Stimulated activated memory B cell treated with anti-CD40 and anti-IgM and Interleukin-4, amounts not matched to agents 10 μg/mL and 1 μg/mL and 100 μg/mL, for 72 hours (primary cell): ENCODE measurements at places on chromosomes 6 and 20.
A peak's percentile ranks its signal among the peaks of the same experiment; 100 is the strongest.

GRCh38 chr20:23129891-23130621 lies 43.9 kb upstream of the CD93 start:
- ATAC-seq: peak; percentile 31
- H3K36me3 ChIP-seq: no peaks in the 10 kb centered on the region
- H3K4me1 ChIP-seq: no peaks in the 10 kb centered on the region

DNA sequence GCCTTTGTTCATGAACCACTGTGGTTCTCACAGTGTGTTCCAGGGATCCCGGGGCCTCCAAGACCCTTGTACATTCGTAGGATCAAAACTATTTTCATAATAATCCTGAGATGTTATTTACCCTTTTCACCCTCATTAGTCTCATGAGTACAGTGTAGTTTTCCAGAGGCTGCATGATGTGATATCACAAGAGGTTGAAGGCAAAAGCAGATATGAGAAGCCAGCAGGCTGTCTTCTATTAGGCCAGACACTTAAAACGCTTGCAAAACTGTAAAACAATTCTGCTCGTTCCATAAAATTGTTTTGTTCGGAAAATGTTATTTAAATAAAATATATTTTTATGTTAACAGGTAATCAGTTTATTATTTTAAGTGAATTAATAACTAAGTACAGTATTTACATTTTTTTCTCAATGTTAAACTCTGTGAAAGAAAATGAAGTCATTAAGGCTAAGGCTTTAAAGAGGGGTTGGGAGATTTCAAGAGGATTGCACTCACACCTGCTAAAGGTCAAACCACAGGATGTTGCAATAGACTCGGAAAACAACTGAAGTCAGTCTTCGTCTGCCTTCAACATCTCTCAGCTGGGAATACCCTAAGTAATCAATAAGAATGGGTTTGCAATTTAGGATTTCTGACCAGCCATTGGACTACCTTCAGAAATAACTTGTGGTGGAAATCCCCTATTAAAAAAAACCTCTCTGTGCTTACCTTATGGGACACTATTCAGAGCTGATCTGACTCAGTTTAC lies 474.2 kb downstream of the KIF16B start:
- no peaks in the 10 kb centered on the region for H3K36me3 ChIP-seq
- H3K27ac ChIP-seq: no peak overlapping the region
- H3K27me3 ChIP-seq: no peaks in the 10 kb centered on the region
- no peak overlapping the region for H3K4me3 ChIP-seq
- H3K4me1 ChIP-seq: peaks cover 27% of the 10 kb centered on the region

GRCh38 chr20:32510601-32511357 lies 74.4 kb downstream of the NOL4L start:
- peak; percentile 16 for ATAC-seq
- peak overlapping the region; percentile 49 for H3K27ac ChIP-seq
- no peak overlapping the region for H3K4me3 ChIP-seq
- peaks cover 22% of the 10 kb centered on the region for H3K36me3 ChIP-seq
- H3K4me1 ChIP-seq: peaks cover 21% of the 10 kb centered on the region

- H3K27ac ChIP-seq: no peak overlapping the region
- H3K4me3 ChIP-seq: no peak overlapping the region
- no peaks in the 10 kb centered on the region for H3K4me1 ChIP-seq
- H3K36me3 ChIP-seq: no peaks in the 10 kb centered on the region
Measured at GRCh38 chr20:63139356-63139755, 76.6 kb downstream of the YTHDF1 start.

DNA sequence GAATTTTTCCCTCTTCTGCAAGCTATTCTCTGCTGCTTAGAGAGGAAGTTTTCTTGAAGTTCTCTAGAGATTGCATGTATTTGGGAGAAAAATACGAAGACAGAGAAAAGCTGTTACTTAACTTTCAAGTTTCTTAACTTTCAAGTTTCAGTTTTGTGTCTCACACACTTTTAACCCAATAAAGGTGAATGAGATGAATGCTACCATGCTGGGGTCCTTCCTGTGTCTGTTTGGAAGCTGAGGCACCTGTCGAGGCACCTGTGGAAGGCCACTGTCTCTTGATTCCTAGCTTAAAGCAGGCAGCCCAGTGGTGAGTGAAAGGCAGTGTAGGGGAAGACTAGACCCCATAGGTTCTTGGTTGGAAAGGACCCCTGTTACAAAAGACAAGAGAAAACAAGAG lies 372.8 kb upstream of the JARID2 start:
- no peaks in the 10 kb centered on the region for H3K27me3 ChIP-seq
- peaks cover 6% of the 10 kb centered on the region for H3K36me3 ChIP-seq
- H3K4me1 ChIP-seq: peaks cover 48% of the 10 kb centered on the region
- no peak for ATAC-seq

DNA sequence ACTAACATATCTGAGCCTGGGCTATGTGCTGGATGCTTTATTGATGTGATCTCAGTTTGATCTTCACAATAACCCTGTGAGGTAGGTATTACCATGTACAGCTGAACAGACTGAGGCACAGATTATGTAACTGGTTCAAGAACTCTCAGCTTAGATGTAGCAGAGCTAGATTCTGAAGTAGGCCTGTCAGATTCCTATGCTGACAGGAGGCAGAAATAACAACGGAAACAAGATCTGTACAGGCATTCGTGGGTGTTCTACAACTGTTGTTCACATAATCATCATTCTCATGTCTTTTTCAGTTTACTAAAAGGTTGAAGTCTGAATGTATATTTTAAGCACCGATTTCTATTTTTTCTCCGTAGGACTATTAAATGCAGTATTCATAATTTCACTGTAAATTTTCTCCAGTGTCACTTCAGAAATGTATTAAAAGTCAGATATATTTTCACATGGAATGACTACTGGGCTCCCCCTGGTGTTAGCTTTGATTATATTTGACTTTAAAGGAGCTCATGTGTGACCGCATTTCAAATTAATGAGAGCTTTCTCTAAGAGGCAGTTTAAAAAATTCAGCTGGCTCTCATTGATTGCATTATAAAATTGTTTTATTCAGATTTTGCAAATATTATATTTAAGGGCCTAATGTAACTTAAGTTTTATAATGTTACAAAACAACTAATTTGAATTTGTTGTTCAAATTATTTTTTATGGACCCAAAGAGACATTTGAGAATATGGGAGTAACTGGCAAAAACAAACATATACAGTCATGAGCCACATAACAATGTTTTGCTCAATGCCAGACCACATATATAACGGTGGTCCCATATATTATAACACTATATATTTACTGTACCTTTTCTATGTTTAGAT lies 36.4 kb upstream of the SLC17A4 start:
- no peaks in the 10 kb centered on the region for H3K4me1 ChIP-seq
- H3K4me3 ChIP-seq: no peak overlapping the region
- peaks cover 10% of the 10 kb centered on the region for H3K27me3 ChIP-seq
- no peak for ATAC-seq

DNA sequence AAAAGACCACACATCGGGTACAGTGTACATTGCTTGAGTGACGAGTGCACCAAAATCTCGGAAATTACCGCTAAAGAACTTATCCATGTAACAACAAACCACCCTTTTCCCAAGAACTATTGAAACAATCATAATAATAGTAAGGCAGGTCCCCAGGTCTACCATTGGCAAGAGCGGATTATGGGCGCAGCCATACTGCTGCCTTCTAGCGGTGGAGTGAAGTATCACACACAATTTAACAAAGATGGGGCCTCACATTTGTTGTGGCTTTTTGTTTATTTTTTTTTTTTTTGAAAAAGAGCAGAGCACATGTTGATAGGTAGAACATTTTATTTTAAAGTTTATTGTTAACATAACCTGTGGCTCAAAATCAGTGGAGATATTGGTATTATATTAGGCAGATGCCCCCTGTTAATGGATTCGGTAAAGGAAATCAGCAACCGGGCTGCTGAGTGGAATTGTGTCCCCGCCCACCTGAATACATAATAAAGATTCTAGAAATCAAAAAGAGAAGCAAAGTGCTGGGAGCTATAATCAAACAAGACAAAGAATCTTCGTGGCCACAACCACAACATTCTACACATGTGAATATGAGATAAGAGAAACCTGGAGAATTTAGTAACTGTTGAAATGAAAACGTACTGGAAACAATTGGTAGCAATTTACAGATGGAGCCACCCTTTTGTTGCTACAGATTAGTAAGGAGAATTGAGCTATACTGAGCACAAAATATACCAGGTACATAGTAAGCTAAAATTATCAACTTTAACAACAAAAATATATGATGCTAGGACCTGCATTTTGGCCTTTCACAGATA lies 94.2 kb upstream of the EXOC2 start:
- H3K27ac ChIP-seq: no peak overlapping the region
- H3K36me3 ChIP-seq: no peaks in the 10 kb centered on the region
- peaks cover 35% of the 10 kb centered on the region for H3K27me3 ChIP-seq
- H3K4me1 ChIP-seq: peaks cover 9% of the 10 kb centered on the region
- ATAC-seq: no peak

- peaks cover 76% of the 10 kb centered on the region for H3K36me3 ChIP-seq
- no peak for ATAC-seq
- H3K4me1 ChIP-seq: no peaks in the 10 kb centered on the region
- H3K27ac ChIP-seq: no peak overlapping the region
- H3K27me3 ChIP-seq: no peaks in the 10 kb centered on the region
- H3K4me3 ChIP-seq: no peak overlapping the region
Measured at GRCh38 chr6:144471986-144472385, 186.9 kb downstream of the UTRN start.

DNA sequence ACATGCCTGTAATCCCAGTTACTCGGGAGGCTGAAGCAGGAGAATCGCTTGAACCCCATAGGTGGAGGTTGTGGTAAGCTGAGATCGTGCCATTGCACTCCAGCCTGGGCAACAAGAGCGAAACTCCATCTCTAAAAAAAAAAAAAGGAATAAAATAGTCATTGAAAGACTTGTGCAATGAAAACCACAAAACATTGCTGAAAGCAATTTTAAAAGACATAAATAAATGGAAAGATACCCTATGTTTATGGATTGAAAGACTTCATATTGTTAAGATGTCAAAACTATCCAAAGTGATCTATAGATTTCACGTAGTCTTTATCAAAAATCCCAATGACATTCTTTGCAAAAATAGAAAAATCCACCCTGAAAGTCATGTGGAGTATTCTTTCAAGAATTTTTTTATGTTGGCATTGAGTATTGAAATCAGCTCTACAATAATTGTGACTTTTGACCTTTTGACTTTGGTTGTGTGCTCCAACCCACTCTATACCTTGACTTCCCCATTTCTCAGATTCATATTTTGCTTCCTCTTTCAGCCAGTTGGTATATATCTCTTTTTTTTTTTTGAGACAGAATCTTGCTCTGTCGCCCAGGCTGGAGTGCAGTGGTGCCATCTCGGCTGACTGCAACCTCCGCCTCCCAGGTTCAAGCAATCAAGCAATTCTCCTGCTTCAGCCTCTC lies 45.5 kb upstream of the SLC23A2 start:
- no peaks in the 10 kb centered on the region for H3K36me3 ChIP-seq
- peak overlapping the region; percentile 25 for H3K27ac ChIP-seq
- H3K27me3 ChIP-seq: no peaks in the 10 kb centered on the region
- ATAC-seq: peak; percentile 92
- peaks cover 29% of the 10 kb centered on the region for H3K4me1 ChIP-seq
- H3K4me3 ChIP-seq: peak overlapping the region; percentile 43

GRCh38 chr6:20706238-20706938 lies 172.1 kb downstream of the CDKAL1 start:
- no peak overlapping the region for H3K27ac ChIP-seq
- peaks cover 44% of the 10 kb centered on the region for H3K4me1 ChIP-seq
- ATAC-seq: no peak
- no peak overlapping the region for H3K4me3 ChIP-seq
- peaks cover 13% of the 10 kb centered on the region for H3K36me3 ChIP-seq

- no peak for ATAC-seq
- H3K4me3 ChIP-seq: no peak overlapping the region
- no peaks in the 10 kb centered on the region for H3K36me3 ChIP-seq
- H3K27me3 ChIP-seq: no peaks in the 10 kb centered on the region
Measured at GRCh38 chr6:168844821-168845609, 404.0 kb downstream of the SMOC2 start.

DNA sequence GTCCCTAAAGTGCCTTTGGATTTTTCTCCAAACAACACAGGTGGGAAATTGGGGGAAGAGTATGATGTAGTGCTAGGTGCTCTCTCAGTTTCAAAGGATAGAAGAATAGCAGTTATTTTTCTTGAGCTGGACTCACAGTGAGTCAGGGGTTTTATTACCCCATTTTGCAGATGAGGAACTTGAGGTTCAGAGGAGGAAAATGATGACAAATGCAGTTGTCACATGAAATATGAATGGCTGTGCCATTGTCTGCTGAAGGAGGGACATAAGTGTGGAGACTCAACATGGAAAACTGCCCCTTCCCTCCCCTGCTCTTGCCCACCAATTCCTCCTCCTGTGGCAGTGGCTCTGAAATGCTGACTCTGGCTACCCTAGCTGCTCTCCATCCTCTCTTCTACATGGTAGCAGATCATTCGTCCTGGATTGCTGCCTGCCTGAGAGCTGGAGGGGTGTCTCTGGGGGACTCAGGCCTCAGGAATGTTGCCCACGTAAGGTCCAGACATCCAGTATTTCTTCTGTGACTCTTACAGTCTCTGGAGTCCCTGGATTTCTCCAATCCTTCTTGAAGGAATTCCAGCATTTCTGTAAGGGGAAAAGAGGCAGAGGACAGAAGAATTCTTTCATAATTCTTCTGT lies 37.6 kb upstream of the EPB41L1 start:
- no peak overlapping the region for H3K4me3 ChIP-seq
- H3K27me3 ChIP-seq: peaks cover 23% of the 10 kb centered on the region
- no peaks in the 10 kb centered on the region for H3K36me3 ChIP-seq
- H3K27ac ChIP-seq: no peak overlapping the region

DNA sequence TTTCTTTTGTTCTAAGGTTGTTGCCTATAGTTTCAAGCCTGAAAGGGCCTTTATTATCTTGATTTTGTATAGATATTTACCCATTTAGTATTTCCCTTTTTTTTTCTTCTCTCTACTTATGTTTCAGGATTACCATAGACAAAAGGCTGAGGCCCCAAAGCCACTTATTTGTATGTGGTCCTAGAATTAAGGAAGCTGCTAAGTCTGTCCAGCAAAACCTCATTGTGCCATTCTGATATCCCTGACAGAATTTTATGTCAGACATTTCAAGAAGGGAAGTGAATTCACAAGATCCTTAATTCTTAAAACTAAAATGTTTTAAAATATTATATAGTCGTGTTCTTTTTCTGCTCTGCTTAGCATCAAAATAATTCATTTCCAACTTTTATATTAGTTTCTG lies 6.9 kb downstream of the HAO1 start:
- H3K36me3 ChIP-seq: no peaks in the 10 kb centered on the region
- no peak overlapping the region for H3K4me3 ChIP-seq

GRCh38 chr6:143698329-143698728 lies 20.6 kb downstream of the PHACTR2 start:
- no peak overlapping the region for H3K27ac ChIP-seq
- no peak overlapping the region for H3K4me3 ChIP-seq
- no peaks in the 10 kb centered on the region for H3K27me3 ChIP-seq
- peaks cover 13% of the 10 kb centered on the region for H3K36me3 ChIP-seq
- H3K4me1 ChIP-seq: peaks cover 10% of the 10 kb centered on the region

DNA sequence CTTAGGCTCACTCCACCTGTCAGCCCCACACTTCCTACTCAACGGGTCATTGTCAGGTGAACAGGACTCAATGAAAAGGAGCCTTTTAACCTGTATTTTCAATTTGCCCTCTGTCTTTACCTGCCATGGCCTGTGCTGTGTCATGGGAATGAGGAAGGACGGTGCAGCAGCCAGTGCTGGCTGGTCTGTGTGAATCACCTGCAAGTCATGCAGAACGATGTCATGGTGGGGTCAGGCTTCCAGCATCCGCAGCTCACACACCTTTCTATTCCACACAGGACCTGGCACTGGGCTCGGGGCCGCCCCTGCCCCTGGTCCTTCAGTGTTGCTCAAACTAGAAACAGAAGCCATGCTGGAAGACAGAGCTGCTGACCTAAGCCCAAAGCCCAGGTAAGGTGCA lies 188.7 kb upstream of the GMDS start:
- peaks cover 12% of the 10 kb centered on the region for H3K4me1 ChIP-seq
- peaks cover 2% of the 10 kb centered on the region for H3K36me3 ChIP-seq
- peak overlapping the region; percentile 18 for H3K27ac ChIP-seq
- ATAC-seq: peak; percentile 51
- no peak overlapping the region for H3K4me3 ChIP-seq
